ENCODE measurements at places on chromosomes 3 and 15.

GRCh38 chr15:58520464-58520863, 88.7 kb downstream of the LIPC start:
- DNase-seq, result peak; percentile 31

DNA sequence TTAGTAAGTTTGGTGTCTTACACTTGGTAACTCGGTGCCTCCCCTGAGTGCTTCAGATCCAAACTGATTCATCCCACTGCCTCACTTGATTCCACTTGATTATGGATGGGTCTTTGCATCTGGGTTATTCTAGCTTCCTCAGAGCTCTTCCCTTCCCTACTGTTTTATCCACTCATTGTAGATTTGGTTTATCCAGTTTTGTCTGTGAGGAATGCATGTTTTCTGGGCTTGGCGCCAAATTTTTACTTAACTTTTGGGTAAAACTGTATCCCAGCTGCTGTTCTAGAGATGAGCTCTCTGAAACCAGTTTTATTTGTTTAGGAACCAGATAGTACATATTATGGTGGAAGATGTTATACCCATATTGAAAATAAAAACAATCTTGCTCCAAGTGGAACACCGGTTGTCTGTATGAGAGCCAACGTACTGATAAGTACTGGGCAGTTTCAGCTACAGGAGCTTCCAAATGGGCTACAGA, 20.9 kb downstream of the RAD54L2 start:
- DNase-seq, result peak; percentile 83

DNA sequence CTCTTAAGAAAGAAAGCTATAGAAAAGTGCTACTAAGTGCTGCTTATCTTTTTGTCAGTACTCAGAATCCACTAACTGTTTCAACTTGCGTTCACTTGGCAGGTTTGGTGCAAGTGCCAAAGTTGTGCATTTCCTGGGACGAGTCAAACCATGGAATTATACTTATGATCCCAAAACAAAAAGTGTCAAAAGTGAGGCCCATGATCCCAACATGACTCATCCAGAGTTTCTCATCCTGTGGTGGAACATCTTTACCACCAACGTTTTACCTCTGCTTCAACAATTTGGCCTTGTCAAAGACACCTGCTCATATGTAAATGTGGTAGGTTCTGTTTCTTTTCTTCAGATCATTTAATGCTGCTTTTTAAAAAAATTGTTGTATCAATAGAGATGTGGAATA, 32.6 kb downstream of the GYG1 start:
- DNase-seq, result no peak

- DNase-seq, result peak; percentile 35
These were observed 427.0 kb downstream of the NTRK3 start for GRCh38 chr15:87829332-87830050.

GRCh38 chr3:110521019-110521418, 550.6 kb upstream of the NECTIN3 start:
- DNase-seq, result peak; percentile 72

Measured in umbilical cord (tissue), 2 donors.